Muscle of arm (tissue), 14 donors: ENCODE measurements at places on chromosomes 2 and 18.

DNA sequence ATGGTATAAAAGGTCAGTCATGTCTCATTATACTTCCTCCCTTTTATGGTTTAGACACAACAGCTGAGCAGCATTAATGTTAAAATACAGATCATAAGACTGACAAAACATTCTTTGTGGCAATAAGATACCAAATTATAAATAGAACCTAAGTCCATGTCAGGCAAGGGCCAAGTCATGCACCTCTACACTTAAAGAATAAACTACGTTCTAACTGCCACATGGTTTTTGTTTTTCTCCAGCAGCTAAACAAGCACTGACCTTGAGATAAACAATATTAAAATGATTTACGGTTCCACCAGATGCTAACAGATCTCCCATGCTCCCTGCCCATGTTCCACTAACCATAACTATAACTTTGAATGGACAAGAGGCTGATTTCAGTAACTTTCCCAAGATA, 368.6 kb upstream of the TFPI start:
- DNase-seq, result no peak

- DNase-seq, result no peak
Measured at GRCh38 chr2:28649481-28650265, 102.0 kb upstream of the PPP1CB start.

DNA sequence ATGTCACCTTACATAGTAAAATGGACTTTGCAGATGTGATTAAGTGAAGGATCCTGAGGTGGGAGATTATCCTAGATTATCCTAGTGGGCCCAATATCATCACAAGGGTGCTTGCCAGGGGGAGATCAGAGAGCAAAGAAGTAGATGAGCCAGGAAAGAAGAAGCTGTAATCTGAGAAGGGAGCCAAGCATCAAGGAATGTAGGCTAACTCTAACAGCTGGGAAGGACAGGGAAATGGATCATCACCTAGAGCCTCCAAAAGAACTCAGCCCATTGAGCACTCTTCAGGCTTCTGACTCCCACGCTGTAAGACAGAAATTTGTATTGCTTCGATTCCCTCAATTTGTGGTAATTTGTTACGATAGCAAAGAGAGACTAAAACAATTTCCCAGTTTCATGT, 309.9 kb downstream of the LRP1B start:
- DNase-seq, result no peak

DNA sequence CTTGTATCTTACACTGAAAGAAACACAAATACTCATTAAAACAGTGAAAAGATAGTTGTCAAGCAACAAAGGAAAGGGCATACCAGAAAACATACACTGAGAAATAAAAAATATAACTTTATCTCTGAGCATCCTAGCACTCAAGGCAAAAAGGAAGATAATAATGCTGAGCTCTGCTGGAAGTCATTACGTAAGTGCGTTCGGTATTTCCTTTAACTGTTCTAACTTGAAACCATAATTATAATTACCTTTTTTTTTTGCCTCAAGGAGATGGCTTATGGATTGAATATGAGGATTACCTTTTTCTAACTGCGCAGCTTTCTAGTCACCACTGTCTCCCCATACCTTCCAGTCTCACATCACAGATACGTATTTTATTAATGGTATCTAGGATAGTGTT, 308.1 kb downstream of the GBX2 start:
- DNase-seq, result no peak

GRCh38 chr2:190792956-190793888, 87.4 kb upstream of the GLS start:
- no peak for DNase-seq

- no peak for DNase-seq
Measured at GRCh38 chr2:208006337-208006736, 19.0 kb downstream of the PLEKHM3 start.

GRCh38 chr2:226011716-226012450, 612.4 kb downstream of the NYAP2 start:
- no peak for DNase-seq
